Activated CD8-positive, alpha-beta T cell treated with anti-CD3 and anti-CD28 coated beads for 36 hours (primary cell): ENCODE measurements at places on chromosomes 16 and 17. TPM values are rescaled to one million over a fixed set of nuclear protein-coding genes. Genes with fewer than 3 reads are reported as not detected.

- no peak for DNase-seq
Observed at GRCh38 chr17:47955497-47956461, 1.9 kb downstream of the PRR15L start.

DNA sequence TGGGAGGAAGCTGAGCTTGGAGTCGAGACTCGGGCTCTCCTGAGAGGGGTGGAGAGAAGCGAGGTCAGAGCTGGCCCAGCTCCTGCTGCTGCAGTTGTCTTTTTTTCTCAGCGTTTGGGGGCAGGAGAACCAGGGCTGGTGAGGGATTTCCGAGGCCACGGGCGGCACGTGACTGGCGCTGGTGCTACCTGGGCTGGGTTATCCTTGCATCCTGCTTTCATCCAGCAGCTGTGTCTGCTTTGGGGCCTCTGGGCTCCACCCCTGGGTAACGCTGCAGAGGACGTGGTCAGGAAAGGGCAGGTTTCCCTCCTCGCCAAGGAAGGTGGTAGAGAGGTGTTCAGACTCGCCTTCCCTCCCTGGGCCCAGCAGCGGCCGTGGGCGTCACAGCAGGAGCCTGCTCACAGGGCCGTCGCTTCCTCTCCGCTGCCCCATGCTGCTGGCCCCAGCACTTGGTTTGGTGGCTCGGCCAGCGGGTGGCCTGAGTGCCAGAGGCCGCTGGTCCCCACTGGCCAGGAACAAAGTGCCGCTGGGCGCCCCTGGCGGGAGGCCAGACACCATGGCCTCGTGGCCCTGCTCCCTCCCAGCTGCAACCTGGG lies 22.5 kb downstream of the GSE1 start:
- no peak for DNase-seq

DNA sequence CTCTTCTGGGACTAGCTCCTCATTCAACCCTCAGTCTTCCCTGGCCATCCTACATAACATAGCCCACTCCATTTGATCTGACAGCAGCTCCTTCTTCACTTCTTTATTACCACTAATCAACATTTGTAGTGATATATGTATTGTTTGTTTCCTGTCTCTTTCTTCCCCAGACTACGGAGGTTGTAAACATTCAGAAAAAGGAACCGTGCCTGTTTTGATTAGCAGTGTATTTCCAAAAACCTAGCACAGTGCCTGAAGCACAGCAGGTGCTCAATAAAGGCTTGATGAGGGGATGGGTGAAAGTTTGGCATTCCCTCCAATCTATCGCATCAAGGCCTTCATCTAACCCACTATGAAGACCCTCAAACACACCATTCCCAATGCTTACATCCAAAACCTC lies 150.8 kb downstream of the XYLT1 start:
- no peak for DNase-seq

DNA sequence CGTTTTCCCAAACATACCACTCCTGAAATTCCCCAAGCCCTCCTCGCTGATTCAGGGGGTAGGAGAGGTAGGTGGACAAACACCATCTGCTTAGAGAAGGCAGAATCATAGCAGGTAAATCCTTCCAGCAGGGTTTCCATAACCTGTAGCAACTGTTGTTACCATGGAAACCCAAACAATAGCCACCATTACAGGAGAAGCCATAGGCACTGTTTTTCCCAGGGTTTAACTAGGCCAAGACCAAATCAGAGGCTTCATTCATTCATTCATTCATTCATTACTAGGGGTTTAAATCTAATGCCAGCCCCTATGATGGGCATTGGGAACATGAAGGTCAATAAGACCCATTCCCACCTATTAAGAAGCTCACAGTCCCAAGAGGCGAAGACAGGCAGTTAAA lies 25.5 kb upstream of the CIITA start:
- no peak for DNase-seq

DNA sequence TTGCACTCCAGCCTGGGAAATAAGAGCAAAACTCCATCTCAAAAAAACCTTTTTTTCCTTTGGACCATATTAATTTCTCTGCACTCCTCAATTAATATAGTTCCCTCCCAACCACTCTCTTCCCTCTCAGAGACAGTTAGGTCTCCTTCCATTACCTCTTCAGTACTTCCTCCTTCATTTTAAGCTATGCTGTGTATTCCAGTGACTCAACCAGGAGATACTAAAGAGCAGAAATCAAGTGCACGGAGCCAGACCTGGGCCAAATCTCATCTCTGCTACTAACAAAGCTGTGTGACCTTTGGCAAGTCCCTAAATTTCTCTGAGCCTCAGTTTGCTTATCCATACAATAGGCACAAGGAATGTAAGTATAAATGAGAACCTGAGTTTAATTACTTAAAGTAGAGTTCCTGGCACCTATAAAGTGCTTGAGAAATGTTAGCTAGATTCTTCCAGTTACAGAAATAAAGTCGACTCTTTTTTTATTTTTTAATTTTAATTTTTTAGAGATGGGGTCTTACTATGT lies 8.5 kb downstream of the PECAM1 start:
- no peak for DNase-seq

- no peak for DNase-seq
Observed at GRCh38 chr17:9381068-9381467, 194.6 kb downstream of the STX8 start.

Gene ZC3H7A
- total RNA-seq, result 62.3 TPM
